Stimulated activated CD4-positive, alpha-beta T cell treated with anti-CD3 and anti-CD28 coated beads, Interleukin-1b, Interleukin-23, amount 100 ng/mL, for 24 hours (primary cell): ENCODE measurements at places on chromosomes 3 and 15.

DNA sequence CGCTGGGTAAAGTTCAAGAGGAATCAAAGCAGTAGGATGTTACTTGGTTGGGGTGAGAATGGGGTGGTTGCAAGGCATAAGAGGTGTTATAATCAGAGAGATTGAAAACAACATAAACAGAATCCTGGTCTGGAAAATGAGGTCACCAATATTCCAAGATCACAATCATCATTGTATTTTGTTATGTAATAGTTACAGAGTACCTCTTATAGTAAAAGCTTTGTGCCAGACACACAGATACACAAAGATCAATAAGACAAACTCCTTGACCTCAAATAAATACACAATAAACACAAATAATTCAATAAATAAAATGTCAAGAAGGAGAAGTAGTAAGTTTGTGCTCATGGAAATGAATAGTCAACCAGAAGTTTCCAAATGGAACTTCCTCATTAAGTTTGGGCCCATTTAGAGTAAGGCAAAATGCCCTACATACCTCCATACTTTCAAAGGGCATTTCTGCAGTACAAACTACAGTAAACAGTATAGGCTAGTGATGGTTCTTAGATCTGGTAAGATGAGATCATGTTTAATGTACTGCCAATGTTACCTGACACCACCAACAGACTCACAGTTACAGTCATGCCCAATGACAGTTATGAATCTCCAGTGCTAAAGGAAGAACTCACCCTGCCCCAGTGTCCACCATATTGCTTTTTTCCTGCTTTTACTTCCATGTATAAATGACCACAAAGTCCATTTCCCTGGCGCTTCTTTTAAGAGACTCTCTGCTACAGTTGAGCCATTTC is 93.4 kb downstream of the KCNMB2 start:
- no peak for DNase-seq

DNA sequence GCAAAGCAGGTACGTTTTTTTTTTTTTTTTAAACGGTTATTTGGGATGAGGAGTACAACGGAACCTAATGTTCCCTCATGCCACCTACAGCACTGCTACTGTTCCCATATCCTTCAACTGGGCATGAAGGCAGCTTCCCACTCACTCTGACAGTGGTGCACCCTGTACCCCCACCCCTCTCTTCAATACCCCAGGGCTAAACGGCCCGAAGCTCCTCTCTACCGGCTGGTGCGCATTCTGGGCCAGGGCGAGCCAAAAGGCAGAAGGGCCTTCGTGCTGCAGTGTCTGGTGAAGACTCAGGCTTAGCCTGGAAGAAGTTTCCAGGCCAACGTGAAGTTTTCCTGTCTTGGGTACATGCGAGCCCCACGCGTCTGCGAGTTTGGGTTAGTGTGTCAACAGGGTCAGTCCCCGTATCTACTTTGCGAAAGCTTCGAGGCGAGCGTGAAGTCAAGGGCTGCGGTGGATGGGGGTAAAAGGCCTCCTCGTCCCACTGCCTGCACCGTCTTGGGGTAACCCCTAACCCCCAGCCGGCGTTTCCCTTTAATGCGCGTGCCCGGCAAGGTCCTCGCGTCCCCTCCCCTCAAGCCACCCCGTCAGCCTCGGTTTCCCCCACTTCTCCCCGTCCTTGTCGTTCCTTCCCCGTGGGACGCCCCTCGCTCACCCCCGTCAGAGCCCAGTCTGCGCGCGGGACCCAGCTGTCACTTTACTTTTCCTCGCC is 765 bp upstream of the UBE2E2 start:
- no peak for DNase-seq

DNA sequence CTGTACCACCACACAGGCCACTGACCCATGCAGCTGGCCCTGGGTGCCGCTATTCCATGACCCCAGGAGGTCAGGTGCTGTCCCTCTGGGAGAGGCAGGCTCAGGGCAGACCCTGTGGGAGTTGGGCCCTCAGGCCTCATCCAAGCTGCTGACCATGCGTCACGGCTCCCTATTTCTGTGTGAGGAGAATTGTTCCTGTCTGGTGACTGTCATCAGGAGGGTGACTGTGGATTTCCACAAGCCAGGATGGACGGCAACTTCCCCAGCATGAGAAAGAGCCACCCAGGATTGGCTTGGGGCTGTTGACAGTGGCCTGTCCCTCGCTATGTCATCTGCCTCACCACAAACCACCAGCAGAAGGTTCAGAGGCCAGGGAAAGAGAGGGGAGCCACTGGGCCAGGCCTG is 41.4 kb downstream of the ZDHHC19 start:
- no peak for DNase-seq

DNA sequence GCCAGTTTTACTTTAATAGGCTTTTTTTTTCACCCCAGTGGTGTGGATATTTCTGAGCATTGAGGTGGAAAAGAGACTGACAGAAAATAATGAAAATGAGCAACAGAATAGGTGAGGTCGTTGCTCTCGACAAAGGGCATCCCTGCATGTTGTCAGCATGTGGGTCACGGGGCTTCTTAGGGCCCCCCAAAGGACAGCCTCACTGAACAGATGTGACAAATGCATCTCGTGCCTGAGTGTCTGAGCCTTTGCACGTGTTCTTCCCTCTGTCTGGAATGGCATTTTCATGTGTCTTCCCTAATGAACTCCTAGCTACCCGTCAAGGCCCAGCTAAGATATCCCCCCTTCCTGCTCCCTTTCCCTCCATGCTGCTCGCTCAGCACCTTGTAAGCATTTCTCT is 31.8 kb downstream of the FAH start:
- no peak for DNase-seq

DNA sequence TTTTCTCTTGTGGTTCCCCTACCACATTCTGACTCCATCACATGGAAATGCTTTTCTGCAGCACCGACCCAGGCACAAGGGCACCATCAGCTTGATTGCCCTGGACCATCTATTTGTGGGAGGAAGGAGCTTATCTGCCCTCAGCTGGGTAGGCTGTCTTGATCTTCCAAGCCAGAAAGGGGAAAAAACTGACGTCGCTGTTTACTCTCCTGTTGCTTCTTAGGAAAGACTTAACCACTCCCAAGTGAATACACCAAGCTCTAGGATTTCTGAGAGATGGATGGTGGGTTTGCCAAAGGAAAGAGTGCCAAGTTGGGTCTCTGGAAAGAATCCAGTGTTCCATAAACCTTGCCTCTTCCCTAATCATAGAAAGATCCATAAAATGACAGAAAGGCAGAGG is 4.0 kb downstream of the TNFAIP8L3 start:
- DNase-seq, result no peak

GRCh38 chr15:86829245-86829644 is 749.6 kb downstream of the AGBL1 start:
- DNase-seq, result no peak

DNA sequence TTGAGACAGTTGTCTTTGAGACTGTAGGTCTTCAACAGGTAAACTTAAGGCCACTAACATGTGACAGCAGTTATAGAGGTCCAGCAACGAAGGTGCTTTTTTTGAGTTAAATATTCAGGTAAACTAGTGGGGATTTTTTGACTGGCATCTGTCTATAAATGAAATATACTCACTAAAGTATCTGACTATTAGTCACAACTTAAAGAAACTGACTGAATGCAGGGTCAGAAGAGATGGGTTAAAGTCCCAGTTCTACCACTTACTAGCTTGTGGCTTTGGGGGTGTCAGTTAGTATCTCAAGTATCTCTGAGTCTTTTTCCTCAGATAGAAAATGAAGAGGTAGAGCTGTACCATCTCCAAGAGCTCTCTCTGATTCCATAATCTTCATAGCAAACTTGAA is 18.0 kb downstream of the MIX23 start:
- no peak for DNase-seq

GRCh38 chr3:169354774-169355501 is 308.6 kb downstream of the MECOM start:
- DNase-seq, result no peak

GRCh38 chr15:60583946-60584345 is 105.0 kb upstream of the ICE2 start:
- DNase-seq, result no peak

- DNase-seq, result no peak
These were observed 144.3 kb downstream of the EEFSEC start for GRCh38 chr3:128297401-128298138.

GRCh38 chr15:94259121-94259751 is 27.9 kb downstream of the MCTP2 start:
- no peak for DNase-seq

DNA sequence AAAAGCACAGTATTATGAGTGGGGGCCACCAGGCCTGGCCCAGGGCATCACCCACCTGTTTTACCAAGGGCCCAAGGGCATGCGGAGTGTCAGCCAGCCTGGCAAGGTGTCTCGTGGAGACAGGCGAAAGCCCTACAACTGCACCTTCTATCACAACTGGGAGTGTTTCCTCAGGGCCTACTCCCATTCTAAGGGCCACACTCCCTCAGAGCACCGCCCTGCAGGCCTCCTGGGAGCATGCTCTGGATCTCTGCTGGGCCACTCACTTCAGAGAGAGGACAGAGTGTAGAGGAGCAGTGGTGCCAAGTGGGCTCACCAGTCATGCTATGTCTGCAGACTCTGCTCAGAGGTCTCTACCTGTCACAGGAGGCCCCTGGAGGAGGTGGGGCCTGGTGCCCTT is 21.2 kb upstream of the CLK3 start:
- DNase-seq, result no peak

DNA sequence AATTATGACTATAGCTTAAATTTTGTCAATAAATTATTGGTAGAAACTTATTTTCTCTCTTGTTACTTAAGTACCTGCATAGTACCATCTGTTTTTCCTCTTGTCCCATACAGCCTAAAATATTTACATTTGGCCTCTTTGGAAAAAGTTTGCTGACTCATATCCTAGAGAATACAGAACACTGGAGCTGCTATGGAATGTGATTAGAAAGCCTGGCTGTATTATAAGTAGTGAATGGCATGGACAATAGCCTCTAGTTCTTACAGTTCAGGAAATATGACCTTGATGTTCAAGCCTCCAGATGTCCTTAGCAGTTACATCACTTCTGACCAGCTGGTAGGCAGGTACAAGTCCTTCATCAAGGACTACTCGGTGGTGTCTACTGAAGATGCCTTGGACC is 28.3 kb downstream of the ST8SIA2 start:
- DNase-seq, result no peak

GRCh38 chr3:157077565-157077991 is 82.4 kb downstream of the CCNL1 start:
- DNase-seq, result no peak

DNA sequence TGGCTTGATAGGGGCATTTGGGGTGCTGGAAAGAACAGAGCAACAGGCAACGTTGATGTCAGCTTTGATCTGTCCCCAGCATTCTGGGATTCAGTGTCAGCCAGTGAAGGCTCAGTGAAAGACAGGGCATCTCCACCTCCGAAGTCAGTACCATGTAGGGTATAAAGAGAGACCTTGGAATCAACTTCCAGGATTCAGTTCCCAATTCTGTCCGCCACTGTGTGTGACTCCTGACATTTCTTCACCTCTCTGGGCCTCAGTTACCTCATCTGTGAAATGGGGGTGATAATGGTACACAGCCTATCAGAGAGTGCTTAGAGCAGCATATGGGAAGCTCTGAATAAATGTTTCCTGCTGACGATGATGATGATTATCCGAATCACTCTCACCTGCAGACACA is 55.6 kb upstream of the FLNB start:
- no peak for DNase-seq

DNA sequence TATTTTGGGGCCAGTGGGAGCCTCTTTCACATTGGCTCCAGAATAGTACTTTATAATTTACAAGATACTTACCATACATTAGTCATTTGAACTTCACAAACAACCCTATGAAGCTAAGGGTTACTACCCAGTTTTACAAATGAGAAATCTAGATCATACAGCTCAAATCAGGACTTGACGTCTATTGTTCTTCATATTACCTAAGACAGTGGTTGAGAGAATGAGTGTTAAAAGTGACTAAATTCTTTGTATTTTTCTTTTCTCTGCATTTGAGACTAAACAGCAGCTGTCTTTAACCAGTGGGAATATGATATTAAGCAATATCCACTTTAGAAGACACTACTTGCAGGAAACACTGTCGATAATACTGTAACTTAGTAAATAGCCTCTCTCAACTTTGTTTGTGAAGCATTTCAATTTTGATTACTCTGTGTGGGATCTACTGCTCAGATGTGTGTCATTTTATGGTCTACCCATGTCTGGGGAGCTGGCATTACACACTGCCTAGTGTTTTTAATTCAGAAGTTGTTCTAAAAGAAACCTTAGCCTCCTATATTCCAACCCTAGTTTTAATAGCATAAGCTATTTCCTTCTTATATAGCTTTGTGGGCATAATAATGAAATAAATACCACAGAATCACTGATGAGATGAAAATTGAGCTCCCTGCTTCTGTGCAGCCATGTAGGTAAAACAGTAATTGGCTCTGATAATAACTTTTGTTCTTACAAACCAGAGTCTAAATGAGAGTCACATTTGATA is 45.9 kb downstream of the IQCH start:
- DNase-seq, result no peak

DNA sequence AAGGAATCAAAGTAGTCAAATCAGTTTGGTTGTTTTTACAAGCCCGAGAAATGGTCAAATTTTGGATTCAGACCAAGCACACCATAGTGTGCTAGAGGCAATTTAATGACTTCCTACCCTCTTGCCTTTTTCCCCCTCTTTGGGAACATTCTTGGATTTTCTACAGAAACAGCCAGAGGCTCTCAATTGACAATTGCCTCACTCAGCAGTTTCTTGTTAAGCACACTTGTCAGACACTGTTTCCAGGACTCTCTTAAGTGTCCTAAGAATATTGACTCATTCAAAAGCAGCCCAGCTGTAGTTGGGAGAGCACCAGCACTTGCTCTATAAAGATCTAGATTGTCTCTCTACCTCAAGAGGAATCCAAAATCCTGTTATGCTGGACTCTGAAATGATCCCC is 1.5 kb upstream of the SLC35G2 start:
- DNase-seq, result no peak

DNA sequence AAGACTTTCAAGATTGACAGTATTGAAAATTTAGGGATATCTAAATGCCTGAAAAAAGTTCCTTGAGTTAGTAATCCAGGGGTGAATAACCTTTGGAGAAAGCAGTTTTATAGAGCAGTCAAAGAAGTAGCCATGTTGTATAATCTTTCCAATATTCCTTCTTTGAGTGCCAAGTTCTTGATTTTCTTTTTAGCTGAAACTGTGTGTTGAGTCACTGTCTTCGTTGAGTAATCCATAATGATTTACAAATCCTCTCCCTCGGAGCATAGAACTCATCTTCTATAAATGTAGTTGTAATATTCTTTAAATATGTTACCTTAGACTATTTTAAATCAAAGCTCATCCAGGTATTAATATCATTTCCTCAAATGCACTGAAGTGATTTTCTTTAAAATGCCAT is 135.2 kb downstream of the BBX start:
- DNase-seq, result no peak

- peak; percentile 12 for DNase-seq
These were observed 449 bp downstream of the RAF1 start for GRCh38 chr3:12663401-12663935.

DNA sequence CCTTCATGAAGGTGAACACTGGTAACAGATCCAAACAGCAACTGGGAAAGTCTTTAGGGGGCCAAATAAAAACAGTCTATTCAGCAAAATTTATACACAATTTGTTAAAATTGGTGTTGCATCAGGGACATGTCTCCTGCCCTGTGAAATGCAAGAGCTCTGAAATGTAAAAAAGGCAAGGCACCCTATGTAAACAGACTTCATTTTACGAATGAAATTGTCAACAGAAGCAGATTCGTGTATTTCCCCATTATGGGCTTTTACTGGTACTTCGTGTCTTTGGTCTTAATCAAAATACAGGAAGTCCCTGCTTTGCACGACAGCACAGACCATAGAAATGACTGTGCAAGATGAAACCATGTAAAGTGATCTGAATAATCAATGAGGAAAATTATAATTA is 127.3 kb upstream of the THBS1 start:
- DNase-seq, result no peak

- no peak for DNase-seq
These were observed 59.2 kb downstream of the CDIN1 start for GRCh38 chr15:36638671-36639070.

GRCh38 chr3:5505163-5505562 is 317.7 kb downstream of the EDEM1 start:
- no peak for DNase-seq
